Activated CD4-positive, alpha-beta T cell treated with anti-CD3 and anti-CD28 coated beads for 24 hours (primary cell): ENCODE measurements at places on chromosomes 16 and 17.

DNA sequence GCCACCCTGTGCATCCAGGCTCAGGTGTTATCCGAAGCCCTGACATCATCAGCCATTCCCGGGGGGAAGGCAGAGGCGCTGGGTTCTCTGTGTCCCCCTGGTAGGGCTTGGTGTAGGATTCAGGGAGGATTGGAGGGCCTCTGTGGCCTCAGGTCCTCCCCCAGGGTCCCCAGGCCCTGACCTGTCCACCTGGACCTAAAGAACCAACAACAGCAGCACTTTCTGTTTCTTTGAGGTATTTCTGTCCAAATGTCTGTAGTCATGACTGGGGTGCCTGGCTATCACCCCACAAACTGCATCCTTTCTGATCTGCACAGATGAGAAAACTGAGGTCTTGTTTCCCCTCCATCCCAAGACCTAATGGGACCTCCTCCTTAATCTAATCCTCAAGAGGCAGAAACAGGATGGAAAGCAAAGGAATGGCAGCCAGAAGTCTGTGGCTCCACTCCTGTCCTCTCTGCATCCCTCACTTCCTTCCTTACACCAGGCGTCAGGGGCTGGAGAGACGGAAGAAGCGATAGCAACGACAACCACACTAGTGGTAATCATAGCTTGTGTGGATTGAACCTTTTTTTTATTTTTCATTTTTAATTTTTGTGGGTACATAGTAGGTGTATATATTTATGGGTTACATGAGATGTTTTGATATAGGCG, 11.8 kb downstream of the NLRC5 start:
- DNase-seq: no peak

GRCh38 chr17:72719578-72720493, 372.7 kb downstream of the SLC39A11 start:
- peak; percentile 33 for DNase-seq

DNA sequence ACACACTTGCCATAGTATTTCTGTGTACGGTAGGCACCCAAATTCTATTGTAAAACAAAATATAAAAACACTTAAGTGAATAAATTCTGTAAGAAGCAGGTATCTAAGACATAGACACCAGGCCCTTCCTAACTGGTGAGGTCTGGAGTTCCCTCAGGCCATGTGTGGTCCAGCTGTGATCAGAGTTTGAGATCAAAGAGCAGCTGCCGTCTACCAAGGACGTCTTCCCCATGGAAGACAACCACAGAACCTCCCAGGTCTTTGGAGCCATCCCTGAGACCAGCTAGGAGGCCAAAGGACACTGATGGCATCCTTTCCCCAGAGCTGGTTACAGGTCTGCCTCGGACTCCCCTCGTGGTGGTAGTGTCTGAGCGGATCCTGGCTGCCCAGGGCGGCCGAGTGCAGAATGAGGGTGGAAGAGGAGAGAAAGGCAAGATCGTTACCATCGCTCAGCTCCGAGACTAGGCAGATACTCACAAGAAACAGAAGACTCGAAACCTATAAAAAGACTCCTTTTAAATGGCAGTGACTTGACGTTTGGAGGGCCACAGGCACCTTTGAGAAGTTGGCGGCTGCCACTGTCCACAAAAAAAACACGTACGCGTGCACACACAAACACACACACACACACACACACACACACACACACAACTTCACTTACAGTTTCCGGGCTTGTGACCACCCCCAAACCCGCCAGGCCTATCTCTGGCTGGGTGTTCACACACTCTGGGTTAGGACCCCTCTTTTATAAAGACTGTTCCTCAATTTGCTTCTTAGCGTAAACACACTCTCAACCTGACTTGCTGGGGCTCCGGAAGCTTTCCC, 7.5 kb downstream of the TIMP2 start:
- no peak for DNase-seq

- no peak for DNase-seq
Measured at GRCh38 chr17:48123111-48123510, 15.5 kb downstream of the SNX11 start.

DNA sequence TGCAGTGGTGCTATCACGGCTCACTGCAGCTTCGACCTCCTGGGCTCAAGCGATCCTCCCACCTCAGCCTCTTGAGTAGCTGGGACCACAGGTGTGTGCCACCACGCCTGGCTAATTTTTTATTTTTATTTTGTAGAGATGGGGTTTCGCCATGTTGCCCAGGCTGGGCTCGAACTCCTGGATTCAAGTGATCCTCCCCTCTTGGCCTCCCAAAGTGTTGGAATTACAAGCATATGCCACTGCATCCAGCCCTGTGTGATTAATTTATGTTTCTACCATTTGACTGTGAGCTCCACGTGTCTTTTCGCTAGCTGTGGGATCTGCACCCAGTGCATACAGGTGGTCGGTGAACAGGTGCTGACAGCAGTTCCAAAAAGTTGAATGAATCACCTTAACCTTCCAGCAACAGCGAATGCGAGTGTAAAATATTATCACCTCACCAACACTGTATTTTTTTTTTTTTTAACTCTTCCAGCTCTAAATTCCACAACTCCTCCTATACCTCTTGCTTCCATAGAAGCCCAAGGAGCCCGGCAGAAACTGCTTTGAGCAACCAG, 484 bp upstream of the NUDT7 start:
- DNase-seq: no peak

DNA sequence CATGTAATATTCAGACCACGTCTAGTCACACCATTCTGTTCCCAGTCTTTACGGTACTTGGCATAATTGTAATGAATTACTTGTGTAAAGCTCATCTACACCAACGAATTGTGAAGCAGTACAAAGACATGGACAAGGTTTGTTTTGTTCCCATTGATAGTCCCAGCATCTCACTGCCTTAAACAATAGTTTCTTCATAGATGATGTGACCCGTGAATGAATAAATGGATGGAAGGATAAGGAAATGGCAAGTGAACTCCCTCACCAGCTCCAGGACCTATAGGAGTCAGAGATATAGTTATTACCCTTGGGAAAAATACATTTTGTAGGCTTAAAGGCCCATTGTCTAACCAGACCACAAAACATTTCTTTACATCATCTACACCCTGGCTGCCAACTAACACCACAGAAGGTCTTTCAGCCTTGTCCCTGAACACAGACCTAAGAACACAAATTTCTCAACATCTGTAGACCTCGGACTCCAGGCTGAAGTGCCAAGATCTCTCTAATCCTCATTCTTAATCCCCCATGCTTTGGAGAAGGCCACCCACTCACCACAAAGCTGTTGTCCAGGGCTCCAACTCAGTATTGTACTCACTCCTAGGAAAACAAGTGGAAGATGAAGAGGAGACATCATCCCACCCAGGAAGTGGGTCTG, 38.2 kb downstream of the MAF start:
- no peak for DNase-seq

- DNase-seq: no peak
Measured at GRCh38 chr17:50194140-50194933, 7.1 kb downstream of the COL1A1 start.

- no peak for DNase-seq
Measured at GRCh38 chr16:26827386-26827785, 239.3 kb upstream of the C16orf82 start.

DNA sequence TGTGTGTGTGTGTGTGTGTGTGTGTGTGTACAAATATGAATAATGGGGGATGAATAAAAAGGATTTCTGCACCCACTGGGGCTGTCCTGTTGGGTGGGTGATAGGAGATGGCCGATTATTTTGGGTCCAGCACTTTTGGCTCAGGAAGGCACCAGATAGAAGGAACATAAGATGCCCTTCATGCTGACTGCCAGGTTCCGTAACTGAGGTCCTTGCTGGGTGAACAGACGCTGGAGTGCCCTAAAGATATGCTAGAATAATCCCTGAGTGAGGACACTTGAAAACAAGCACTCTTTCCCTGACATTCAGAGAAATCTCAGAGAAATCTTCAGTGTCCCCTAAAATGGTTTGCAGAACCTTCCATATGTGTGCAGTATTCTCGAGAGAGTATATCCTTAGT, 17.7 kb downstream of the IRX6 start:
- no peak for DNase-seq

DNA sequence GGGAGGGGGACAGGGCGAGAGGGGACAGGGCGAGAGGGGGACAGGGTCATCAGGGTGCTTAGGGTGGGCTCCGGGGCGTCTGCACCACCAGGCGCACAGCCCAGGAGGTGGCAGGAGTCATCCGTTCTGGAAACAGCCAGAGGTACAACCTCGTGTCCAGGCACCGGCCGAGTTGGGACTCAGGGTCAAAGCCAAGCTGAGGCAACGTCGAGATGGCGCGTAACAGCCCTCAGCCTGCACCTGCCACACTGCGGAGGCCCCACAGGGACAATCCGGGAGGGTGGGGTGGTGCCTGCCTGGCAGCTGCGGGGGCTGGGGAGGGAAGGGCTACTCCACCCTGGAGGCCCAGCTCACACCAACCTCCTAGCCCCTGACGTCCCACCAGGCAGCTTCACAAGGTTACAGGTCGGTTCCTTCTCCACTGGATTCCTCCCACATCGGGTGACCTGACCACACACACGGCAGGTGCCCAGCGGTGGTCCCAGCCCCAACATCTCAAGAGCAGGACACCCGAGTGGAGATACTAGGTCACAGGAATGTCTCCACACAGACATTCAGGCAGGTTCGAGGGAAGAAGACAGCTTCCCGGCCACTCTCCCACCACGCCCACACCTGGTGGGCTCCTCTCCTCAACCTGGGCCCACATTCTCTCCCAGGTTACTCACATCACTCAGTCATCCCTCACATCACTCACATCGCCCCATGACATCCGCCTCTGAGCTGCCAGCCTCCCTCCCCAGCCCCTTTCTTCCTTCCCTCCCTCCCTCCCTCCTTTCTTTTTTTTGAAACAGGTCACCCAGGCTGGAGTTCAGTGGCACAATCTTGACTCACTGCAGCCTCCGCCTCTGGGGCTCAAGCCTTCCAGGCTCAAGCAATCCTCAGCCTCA, 47.3 kb downstream of the RPH3AL start:
- no peak for DNase-seq

DNA sequence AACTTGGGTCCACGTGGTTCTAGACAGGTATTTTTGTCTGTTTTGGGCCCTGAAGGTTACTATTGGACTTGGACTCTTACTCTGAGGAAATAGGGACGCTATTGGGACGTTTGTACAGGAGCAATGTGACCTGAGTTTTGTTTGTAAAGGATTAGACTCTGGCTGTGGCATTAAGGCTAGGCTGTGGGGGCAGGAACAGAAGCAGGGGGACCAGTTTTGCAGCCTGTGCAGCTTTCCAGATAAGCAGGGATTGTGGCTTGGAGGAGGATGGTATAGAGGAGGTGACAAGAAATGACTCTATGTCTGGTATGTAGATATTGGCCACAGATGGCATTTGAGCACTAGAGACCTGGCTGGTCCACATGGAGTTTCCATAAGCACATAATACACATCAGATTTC, 12.8 kb downstream of the NOD2 start:
- no peak for DNase-seq
